Posterior vena cava (tissue), 2 donors: ENCODE measurements at places on chromosomes 5 and 9.

DNA sequence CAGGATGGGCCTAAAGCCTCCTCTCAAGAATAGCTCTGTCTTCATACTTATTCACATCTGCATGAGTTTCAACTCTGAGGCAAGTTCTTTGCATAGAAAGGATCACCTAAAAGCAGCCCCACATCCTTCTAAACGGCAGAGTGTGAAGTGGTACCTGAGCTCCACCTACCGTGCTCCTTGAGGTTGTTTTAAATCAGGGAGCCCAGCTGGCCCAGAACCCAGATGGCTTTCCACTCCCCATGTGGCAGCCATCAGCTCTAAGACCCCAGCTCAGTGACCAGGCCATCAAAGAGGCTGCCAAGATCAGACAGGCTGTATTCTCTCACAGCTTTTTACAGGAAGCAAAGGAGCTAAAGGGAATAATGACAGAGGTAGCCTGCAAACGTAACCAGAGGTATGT, 299.3 kb downstream of the RASEF start:
- DNase-seq: no peak

DNA sequence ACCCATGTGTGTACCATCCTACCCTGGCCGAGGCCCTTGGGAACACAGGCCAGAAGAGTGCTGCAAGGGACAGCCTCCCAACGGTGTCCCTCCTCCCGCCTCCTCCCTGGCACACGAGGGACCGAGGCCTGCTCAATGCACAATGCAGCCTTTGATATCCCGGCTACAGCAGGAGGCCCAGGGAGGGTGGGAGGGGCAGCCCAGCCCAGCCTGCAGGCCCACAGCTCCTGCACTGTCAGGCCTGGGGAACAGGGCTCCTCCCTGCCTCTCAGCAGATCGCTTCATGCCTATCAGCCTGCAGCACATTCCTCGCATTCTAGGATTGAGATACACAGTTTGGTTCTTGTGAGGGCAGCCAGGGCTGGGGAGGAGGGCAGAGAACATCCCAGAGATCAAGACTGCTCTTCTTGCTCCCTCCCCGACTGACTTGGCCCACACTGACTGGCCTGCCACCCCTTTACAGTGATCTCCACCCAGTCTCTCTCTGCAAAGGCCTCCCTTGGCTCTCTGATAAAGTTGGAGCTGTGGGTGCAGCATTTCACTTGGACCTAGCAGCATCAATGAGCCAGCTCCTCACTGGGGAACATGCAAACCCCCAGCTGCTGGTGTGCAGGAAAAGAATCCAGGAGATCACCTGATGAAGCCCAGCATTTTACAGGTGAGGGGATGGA, at the start of gene SH3TC2:
TSS of gene SH3TC2 (minus strand) at position 46 of the 671 bp plus-strand sequence. CDS start at position 6, 40 bp downstream.
- DNase-seq: no peak

- DNase-seq: no peak
These were observed 219.7 kb downstream of the ADCY2 start for GRCh38 chr5:7615566-7616061.

DNA sequence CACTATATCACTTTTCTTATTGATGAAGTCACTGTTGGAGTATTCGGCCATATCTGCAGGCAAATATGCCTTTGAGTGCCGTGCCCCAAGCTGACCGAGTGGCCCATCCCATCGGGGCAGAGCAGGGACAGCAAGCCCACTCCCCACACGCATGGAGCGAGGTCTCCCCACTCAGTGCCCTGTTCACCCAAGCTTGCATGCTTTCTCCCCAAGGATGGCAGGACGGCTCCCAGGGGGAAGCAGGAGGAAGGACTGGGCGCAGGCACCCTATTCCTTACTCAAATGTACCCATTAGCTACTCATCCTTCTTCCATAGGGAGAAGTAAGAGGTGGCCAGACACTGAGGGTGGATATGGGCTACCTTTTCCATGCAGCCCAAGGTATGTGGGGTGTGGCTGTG, 309.0 kb downstream of the IRX1 start:
- no peak for DNase-seq

DNA sequence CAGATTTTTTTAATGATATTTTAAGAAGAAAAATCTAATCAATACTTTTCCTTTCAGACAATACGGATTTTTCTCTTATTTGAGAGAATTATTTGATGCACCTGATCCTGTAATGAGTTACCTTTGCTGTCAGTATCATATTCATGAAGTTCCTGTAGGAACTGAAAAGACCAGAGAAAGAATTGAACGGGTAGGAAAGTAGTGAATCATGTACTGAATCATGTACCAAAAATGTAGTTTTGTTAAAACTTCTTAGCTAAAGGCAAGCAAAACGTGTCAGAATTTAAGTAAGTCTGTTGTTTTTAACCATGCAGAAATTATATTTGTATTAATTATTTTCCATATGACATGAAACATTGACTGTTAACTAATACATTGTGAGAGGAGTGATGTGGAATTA, 56.6 kb downstream of the SMC5 start:
- no peak for DNase-seq

DNA sequence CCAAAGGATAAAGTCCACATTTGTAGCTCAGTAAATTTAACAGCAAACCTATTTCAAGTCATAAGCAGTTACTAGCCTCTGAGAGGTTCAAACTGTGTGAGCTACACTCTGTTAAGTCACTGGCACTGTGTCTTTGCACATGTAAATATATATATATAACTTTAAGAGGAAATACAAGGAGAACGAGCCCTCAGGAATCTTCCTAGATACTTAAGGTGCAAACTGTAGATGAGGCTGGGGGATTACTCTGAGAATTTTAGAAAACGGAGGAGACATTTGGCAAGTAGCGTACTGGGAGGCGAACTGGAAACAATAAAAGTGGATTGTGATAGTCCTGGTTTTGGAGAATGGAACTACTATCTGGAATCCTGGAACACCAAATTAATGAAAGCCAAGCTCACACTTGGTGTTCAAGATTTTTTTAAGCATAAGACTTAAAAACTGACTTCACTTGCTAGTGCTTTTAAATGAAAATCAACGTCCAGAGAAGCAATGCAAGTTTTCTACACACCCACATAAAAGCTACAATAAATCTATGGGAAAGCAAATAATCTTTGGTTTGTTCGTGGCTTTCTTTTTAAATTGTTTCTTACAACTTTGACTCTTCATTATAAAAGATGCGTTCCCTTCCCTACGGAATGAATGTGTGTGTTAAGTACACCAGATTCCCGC, 1057.0 kb upstream of the DMAC1 start:
- DNase-seq: no peak

GRCh38 chr5:32027717-32028458, 146.2 kb downstream of the GOLPH3 start:
- no peak for DNase-seq

- no peak for DNase-seq
These were observed 265.8 kb upstream of the EFNA5 start for GRCh38 chr5:107936515-107936914.

- no peak for DNase-seq
These were observed 6.1 kb downstream of the SLCO4C1 start for GRCh38 chr5:102290004-102290403.

- no peak for DNase-seq
These were observed 11.8 kb downstream of the KIF2A start for GRCh38 chr5:62317810-62318209.

GRCh38 chr5:177349762-177350161, 1.7 kb downstream of the LMAN2 start:
- DNase-seq: peak; percentile 34

- DNase-seq: no peak
These were observed 28.6 kb downstream of the IER5L start for GRCh38 chr9:129149442-129149841.

GRCh38 chr5:136090319-136090718, 42.3 kb upstream of the SMAD5 start:
- no peak for DNase-seq

DNA sequence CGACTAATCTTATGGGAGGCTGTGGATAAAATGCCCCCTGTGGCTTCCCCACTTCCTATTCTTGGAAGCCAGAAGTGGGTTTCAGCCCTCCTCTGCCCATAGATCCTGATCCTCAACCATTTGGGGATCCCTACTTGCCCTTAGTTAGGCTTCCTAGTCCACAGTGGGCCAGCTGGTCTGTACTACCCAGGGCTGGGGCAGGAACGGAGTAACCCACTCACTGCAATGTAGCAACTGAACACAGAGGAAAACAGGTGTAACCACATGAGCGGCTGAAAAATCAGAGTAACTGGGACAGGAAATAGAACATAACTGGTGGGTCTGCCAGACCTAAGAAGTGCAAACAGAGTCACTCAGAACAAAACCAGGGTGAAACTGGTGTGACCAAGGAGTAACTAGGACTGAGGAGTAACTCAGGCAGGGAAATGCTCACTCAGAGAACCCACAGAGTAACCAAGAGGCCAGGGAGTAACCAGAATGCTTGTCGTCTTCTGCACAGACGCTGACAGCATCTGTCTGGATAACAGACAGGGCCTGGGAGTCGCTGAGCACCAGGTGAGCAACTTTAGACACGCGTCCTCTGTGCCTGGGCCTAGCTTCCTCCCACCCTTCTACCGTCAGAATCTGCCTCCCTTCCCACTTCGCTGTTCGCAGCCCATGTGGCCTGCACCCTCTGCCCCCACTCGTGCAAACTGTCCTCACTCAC, 1.0 kb downstream of the AQP3 start:
- no peak for DNase-seq

- DNase-seq: peak; percentile 80
These were observed 2.1 kb downstream of the EDIL3 start for GRCh38 chr5:84382363-84383295.

GRCh38 chr5:159003045-159004030, 96.4 kb downstream of the EBF1 start:
- DNase-seq: no peak

DNA sequence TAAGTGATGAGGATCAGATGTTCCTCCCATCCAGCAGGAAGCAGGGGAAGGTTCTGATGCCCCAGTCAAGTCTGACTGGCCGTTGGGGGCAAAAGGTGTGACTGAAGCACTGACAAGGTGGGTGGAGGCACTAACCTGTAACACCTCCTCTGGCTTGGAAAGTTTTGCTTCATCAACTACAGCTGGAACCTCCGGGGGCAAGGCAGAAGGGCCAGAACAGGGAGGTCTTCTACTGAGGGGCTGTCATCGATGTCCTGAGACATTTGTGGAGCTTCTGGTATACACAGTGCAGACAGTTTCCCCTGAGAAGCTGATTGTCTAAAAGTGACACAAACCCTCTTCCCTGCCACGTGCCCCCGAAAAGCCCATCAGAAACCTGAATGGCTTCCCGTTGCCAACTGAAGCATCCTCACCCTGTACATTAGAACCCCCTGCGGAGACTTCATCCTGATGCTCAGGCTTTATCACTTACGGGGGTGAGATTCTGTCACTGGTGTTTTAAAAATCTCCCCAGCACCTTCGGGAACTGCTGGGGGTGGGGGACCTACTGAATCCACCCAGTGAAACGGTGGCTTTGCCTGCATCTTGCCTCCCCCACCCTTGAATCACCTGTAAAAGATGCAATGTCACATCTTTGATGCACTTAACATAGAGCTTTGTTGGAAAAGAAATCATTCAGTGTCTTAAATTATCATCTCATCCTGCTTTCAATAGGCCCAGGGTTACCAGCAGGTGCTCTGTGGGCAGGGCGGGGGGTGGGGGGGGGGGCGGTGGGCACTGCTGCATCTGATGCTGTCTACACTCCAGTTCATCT, 24.6 kb downstream of the TRAF1 start:
- DNase-seq: no peak

DNA sequence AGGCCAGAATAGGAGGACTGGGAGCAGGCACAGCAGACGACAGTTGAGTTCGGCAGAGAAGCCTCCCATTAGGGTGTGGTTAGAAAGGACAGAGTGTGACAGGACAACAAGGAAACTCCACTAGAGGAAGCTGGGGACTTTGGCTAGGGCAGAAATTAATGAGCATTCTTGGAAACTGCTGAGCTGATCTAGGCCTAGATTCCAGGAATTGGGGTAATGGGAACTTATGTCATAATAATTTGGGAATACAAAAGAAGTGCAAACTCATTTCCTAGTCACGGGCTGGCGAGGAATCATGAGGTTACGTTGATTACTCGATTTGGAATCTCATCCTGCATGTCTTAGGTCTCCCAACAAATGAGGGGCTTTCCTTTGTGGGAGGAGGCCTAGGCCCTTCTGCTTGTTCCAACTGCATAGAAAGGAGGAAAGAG, 144.6 kb upstream of the RPS23 start:
- peak; percentile 86 for DNase-seq

DNA sequence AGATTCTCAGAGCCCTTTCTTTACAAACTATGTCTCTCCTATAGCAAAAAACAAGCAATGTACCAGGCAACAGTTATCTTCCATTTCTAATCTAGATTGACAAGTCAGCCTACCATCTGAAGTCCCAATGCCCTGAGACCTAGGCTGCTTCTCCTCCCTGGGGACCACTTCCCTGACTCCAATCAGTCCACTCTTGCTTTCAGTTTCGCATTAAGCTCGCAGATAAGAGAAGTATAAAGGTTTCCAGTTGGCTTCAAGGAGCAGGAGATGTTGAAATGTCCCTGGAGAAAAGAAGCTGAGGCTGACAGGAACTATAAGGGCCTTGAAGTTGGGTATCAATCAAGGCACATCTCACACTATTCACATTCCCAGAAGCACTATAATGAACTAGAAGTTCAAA, 32.3 kb downstream of the ERP44 start:
- no peak for DNase-seq

- DNase-seq: no peak
These were observed 46.4 kb upstream of the APC start for GRCh38 chr5:112691339-112691680.

DNA sequence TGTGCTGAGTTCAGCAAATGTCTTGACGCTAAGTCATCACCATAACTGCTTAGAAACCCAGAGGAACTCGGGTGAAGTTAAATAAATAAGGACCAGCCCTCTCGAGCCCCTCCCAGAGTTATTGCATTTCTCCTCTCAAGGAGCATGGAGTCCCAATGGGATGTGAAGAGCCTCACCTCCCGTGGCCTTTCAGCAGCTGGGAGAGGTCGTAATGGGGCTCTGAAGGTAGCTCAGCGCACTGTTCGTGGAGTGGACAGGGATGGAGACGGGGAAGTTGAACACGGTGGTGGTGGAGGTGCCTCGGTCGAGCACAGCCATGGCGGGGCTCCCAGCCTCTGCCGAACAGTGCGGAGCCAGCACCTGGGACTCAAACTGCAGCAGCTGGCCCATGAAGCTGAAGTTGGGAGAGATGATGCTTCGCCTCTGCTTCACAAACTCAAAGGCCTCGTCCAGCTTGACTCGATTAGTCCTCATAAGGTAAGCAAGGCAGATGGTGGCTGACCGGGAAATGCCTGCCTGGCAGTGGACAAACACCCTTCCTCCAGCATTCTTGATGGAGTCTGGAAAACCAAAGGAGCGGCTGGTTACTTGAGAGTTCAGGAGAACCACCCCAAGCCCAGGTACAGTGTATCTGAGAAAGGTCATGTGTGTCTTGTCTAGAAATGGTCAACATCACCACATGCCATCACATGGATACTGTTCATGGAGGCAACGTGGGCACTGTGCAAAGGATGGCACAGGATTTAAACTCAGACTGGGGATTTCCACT, 2.2 kb downstream of the DUSP1 start:
- peak; percentile 91 for DNase-seq

DNA sequence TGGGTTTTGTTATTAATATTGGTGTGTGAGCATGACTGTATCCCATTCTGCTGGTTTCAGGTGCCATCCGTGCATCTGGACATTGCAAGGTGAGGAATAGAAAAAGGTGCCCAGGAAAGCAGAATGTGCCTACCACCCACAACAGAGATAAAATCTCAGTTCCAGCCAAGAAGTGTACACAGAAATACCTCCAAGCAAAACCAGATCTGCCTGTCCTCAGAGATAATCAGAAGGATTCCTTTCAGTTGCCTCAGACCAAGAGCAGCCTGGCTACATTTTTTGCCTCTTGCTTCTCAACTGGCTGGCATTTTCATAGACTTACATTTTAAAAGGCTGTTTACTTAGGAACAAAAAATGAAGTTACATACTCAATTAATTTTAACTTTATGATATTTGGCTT, 12.1 kb upstream of the ABLIM3 start:
- DNase-seq: no peak
